ENCODE measurements at places on chromosomes 11 and 22.

GRCh38 chr11:2306452-2306823 is 4.6 kb downstream of the TSPAN32 start:
- DNase-seq: no peak

- DNase-seq: no peak
These were observed 10.5 kb downstream of the CLMP start for GRCh38 chr11:123184531-123184930.

DNA sequence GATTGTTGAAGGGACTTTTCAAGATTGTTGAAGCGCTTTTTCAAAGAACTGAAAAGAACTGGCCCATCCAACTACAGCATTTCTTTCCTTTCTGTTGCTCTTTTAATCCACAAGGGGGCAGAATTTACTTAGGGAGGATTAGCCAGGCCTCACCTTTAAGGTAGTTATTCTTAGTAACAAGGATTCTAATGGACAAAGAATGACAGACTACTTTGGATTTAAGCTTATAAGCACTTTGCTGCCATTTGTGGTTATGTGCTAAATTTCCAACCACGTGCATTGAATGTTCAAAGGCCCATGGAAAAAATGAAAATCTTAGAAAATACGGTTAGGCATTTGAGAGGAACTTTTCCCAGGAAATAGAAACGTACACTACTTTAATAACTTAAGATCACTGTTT is 49.5 kb upstream of the HSPA8 start:
- DNase-seq: peak; percentile 52

DNA sequence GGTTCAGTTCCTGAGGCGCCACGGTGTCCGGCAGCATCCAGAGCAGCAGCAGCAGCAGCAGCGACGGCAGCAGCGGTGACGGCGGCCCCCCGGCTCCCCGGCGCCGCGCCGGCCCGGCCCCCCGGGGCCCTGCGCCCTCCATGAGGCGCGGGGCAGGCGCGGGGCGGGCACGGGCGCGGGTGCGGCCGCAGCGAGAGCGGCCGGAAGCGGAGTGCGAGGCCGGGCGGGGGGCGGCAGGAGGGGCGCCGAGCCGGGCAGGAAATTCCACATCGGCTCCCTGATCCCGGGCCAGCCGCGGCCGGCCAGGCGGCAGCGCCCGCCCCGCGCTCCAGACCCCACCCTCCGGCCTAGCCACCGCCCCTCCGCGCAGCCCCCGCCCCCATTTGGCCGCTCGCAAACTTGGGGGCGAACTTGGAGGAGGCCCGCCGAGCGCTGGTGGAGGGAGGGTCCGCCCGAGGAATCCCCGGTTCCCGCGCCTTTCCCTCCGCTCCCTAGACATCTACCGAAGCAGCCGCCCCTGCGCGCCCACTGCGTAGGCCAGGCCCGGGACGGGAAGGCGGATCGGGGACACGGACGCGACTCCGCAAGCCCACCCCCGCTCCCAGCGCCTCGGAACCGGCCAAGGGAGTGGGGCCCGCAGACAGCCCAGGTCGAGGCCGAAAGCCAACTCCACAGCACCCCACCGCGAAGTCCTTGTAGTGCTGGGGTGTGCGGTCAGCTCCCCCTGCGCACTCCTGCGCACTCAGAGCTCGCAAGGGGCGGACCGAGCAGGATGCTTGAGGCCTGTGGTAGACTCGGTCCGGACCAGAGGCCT is at the start of gene SCARF2:
TSS of gene SCARF2 (minus strand) at position 213 of the 814 bp plus-strand sequence. CDS start at position 142, 71 bp downstream.
- peak; percentile 65 for DNase-seq

DNA sequence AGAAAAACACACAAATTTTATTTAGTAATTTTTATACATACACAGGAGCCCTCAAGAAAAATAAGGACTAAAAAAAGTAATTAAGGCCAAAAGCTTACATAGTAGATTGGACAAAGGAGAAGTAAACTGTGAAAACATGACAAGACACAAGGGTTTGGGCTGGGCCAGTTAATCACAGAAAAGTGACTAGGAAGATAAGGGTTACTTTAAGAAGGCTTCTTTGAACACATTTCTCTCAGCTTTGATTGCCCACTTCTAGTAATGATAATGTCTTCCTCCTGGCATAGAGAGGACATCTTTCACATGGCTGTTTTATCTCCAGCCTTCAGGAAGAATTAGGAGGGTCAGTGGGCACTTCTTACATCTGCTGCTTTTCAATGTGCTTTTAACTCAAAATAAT is 3.4 kb downstream of the RNF141 start:
- DNase-seq: no peak

- no peak for DNase-seq
These were observed 32.8 kb downstream of the PITPNB start for GRCh38 chr22:27885977-27886842.

DNA sequence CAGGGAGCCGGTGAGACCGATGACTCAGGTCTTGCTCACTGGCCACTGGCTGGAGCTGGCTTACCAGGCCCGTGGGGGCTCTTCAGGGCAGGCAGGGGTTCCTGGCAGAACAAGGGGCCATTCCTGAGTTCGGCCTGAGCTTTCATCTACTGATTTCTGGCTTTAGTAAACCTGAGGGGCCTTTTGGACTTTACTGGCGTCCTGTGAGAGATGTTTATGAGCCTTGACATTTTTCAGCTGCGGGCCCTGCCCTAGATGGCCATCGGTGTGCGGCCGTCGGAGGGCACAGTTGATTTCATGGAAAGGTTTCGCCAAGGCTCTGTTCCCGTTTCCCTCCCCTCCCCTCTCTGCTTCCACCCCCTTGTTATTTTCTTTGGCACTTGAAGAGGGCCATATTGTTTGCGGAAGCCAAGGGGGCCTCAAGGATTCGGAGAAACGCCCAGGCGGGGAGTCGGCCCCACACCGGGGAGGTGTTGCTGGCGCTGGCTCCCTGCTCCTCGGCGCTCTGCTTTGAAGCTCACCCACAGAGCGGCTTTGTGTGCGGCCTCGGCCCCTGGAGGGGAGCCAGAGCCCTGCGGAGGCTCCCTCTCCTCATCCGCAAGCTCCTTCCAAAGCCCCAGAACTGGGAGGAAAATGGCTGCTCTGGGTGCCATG is 17.7 kb downstream of the ELF5 start:
- DNase-seq: no peak

DNA sequence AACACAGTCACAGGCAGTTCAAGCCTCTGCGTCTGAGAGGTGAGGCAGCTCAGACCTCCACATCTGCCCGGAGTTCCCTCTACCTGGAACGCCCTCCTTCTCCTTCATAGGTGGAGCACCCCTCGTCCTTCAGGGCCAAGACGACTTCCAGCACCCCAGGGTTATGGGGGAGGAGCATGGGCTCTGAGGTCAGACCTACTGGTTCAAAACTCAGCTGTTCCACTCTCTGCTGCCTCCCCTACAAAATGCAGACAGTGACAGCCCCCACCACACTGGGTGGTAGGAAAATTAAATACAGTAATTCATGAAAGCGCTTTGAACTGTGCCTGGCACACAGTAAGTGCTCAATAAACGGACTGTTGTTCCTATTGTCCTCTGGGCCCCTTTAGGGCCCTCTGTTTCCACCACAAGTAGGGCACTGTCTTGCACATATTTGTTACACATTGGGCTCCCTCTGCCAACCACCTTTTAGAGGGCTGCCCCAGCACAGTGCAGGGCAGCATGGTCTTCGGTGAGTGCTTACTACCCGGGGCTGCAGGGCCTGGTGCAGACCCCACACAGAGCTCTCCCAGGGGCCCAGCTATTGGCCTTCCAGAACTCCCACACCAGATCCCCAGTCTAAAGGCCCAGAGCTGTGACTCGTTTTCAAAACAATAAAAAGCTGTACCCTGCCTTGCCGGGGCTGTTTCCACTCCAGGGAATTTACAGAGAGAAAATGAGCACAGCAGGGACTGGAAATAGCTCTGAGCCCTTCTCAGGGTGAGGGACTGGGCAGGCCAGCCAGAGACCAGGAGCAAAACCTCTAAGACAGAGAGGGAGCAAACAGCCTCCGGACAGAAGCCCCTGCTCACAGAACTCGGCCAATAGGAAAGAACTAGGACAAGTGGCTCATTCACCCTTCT is 2.5 kb downstream of the TMEM184B start:
- DNase-seq: peak; percentile 76

- DNase-seq: no peak
These were observed 414.6 kb upstream of the LUZP2 start for GRCh38 chr11:24082241-24082640.

- no peak for DNase-seq
These were observed 47.2 kb downstream of the MCHR1 start for GRCh38 chr22:40726514-40726913.

- DNase-seq: no peak
These were observed 128.0 kb downstream of the MICAL2 start for GRCh38 chr11:12238420-12238819.

- no peak for DNase-seq
These were observed 4.6 kb downstream of the TECTA start for GRCh38 chr11:121105481-121106195.

- DNase-seq: peak; percentile 54
These were observed 29.8 kb downstream of the SREBF2 start for GRCh38 chr22:41862530-41863266.

DNA sequence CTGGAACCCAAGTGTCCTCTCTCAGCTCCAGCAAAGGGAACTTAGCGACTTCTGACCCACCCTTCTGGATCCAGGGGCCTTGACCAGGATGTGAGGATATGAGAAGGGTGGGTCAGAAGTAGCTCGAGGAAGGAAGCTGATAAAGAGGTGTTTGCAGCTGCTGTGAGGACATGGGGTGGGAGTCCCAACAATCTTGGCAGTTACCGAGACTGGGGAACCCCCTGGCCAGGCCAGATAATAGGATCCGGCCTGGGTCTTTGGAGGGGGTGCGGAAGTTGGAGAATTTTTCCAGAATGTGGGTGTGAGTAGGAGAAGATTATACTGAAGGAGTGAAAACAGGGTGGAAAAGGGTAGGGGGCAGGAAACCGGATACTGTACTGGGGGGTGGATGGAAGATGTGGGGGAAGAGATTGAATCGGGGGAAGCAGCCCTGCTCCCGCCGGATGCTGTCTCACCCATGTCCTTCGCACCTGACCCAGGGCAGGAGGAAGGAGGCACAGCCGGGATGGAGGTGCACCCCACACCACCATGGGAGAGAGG is 2.8 kb upstream of the MCAM start:
- peak; percentile 43 for DNase-seq

- no peak for DNase-seq
These were observed 41.0 kb downstream of the PAMR1 start for GRCh38 chr11:35484435-35484834.

GRCh38 chr11:17414317-17414737 is 25.9 kb upstream of the KCNJ11 start:
- DNase-seq: no peak

DNA sequence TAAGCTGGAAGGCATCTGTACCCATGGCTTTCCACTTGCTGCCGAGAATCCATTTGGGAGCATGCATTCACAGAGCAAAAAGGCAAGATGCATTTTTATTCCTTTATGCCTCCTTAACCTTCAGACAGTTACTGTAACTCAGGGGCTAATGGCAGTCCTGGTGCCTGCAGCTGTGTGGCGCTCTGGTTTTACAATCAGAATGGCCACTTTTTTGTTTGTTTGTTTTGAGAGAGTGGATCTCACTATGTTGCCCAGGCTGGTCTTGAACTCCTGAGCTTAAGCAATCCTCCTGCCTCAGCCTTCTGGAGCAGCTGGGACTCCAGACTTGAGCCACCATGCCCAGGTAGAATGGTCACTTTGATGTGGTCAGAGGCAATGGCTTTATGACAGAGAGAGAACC is 101.8 kb downstream of the NAV2 start:
- DNase-seq: no peak

GRCh38 chr11:133621611-133622010 is 89.3 kb upstream of the OPCML start:
- DNase-seq: no peak

- peak; percentile 77 for DNase-seq
These were observed 21.7 kb upstream of the NRGN start for GRCh38 chr11:124717786-124718651.

GRCh38 chr11:123086305-123086704 is 24.4 kb upstream of the HSPA8 start:
- DNase-seq: no peak

DNA sequence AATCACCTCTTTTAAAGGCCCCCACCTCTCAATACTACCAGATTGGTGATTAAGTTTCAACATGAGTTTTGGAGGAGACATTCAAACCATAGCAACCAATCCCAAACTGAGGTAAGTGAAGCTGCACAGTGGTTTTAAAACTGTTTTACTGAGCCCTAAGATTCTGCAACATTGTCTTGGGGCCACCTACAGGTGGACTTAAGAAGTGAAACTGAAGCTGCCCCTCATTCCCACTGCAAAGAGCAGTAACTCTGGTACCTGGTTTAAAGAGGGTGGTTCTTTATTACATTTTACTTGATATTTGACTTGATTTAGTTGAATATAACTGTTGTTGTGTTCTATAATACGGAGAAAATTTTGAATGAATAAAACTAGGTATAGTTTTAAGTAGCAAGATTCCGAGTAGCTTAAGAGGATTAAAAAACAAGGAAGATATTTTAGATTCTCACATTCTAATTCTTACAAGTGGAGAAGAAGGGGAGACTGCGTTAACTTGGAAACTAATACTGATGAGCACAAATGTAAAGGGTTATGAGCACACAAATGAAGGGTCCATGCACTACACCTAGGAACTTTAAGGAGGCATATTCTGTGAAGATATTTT is 26.7 kb downstream of the SYT9 start:
- DNase-seq: peak; percentile 28

GRCh38 chr11:30431127-30431814 is 108.4 kb downstream of the ARL14EP start:
- no peak for DNase-seq

- no peak for DNase-seq
These were observed 76.4 kb upstream of the MTNR1B start for GRCh38 chr11:92892802-92893684.

DNA sequence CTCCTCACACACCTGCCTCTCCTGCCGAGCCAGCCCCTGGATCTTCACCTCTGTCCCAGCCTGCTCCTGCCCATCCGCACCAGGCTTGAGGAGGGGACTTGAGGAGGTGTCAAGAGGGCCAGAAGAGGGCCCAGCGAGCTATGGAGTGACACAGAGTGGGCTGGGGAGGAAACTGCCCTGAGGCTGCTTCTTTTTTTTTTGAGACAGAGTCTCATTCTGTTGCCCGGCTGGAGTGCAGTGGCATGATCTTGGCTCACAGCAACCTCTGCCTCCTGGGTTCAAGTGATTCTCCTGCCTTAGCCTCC is 21.9 kb upstream of the CDON start:
- no peak for DNase-seq

- DNase-seq: no peak
These were observed 33.3 kb downstream of the KIAA1671 start for GRCh38 chr22:24985826-24986214.

DNA sequence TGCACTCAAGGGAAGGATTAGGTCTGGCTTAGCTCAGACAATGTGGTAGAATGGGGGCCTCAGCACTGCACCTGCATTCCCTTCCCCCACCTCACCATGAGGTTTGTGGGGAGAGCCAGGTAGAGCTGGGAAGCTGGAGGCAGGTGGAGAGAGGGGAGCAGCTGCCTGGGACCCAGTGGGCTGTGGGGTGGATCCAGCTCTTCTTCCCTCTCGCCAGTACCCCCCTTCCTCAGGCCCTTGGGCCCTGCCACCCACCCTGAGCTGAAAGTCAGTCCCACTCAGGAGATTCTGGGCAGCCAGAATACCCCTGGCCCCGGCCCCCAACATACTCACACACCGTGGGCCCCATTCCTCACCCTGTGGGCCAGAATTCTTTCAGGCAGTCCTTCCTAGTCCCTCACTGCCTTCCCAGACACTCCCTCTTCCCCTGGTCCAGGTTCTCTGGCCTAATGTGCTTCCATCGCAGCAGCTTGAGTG is 3.1 kb upstream of the POLD4 start:
- no peak for DNase-seq

GRCh38 chr11:121300972-121301699 is 8.6 kb downstream of the SC5D start:
- no peak for DNase-seq

Data from retina (tissue), 1 donor.